ENCODE measurements at places on chromosomes 16 and 17.

DNA sequence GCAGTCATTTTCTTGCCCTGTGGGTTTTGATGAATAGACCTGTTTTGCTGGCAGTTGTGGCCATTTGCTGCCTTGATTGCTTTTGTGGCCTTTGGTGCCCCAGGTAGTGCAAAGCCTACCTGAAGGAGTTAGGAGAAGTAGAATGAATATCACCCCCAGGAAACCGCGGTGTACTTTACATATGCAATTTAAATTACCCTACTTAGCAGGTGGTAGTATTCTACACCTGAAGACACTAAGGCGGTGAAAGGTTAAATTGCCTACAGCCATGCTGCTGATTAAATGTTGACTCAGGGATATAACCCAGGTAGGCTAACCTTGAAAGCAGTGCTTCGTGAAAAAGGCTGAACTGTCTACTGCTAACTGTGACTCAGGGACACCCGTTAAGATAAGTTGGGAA, 27.2 kb upstream of the WWOX start:
- DNase-seq, result no peak

GRCh38 chr17:43106552-43106951, 18.6 kb downstream of the BRCA1 start:
- DNase-seq, result no peak

GRCh38 chr17:45046537-45047125, 4.8 kb downstream of the DCAKD start:
- DNase-seq, result peak; percentile 48

- DNase-seq, result no peak
These were observed 4.1 kb downstream of the SMTNL2 start for GRCh38 chr17:4588391-4588790.

Data from amniotic epithelial cell (primary cell).